PC-3 (cell line): ENCODE measurements at places on chromosomes 11 and 22.

DNA sequence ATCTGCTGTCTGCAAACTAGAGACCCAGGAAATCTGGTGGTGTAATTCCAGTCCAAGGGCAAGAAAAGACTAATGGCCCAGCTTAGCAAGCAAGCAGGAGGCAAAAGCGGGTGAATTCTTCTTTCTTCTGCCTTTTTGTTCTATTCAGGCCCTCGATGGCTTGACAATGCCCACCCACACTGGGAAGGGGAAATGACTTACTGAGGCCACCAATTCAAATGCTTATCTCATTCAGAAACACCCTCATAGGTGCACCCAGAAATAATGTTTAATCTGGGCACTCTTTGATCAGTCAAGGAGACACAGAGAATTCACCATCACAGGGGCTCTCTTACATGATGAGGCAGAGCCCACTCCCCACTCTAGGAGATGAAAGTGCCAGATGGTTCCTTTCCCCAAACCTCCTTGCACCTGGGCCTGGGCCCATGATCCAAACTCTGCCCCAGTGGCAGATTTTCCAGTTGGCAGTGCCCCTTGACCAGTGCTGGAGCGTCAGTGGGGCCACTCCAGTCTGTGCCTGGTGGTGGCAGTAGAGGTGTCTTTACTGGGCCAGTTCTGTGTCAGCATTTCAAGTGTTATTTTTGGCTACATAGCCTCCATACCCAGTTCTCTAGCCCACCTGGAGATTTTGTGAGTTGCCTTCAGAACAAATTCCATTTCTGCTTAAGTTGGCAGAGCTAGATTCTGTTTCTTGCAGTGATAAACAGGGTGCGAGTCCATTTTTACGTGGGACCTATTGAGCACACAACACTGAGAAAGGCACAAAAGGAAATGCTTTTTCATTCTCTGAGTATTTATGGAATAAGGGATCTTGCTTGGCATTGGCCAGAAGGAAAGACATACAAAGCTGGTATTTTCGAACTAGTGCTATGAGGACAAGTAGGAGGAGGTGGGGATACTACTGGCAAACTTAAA, 7.5 kb downstream of the ELMOD1 start:
- H3K4me1 ChIP-seq: no peaks in the 10 kb centered on the region
- no peaks in the 10 kb centered on the region for H3K36me3 ChIP-seq
- no peak overlapping the region for H3K27ac ChIP-seq

GRCh38 chr22:36164621-36165020, 4.1 kb upstream of the APOL3 start:
- no peaks in the 10 kb centered on the region for H3K4me1 ChIP-seq
- no peak for DNase-seq
- no peak overlapping the region for H3K27ac ChIP-seq
- H3K36me3 ChIP-seq: no peaks in the 10 kb centered on the region

DNA sequence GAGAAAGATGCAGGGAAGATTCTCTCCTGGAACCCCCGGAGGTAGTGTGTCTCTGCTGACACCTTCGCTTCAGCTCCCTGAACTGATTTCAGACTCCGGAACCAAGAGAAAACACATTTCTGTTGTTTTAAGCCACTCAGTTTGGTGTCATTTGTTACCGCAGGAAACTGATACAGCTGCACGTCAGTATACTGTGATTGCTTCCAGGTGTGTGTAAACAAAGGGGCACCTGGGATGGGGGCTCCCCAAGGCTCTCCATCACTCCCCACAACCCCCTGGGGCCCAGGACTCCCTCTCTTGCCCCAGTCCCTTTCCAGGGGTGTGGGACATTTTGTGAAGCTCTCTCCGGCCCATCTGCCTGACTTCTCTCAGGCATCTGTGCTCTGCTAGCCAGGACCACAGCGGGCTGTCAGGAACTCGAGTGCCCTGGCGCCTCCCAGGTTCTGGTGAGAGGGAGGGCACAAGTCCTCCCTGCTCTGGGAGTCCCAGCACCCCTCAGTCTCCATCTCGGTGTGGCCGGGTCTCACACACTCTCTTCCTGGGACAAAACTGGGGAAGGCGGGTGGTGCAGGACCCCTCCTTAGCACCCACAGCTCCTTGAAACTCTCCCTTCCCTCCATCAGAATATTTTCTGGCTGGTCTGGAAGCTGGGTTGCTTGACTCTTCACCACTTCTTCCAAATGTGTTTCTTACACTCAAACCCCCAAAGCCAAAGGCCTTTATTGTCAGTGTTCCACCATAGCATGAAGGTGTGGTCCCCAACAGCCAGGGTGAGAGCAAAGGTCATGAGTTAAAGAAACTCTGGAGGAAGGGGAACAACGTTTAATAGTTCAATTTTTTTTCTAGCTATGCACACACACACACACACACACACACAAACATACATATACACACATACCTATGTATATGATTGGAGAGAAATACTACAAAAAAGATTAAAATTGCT, 35.0 kb upstream of the TSKU start:
- DNase-seq: no peak
- no peaks in the 10 kb centered on the region for H3K4me1 ChIP-seq
- no peaks in the 10 kb centered on the region for H3K27me3 ChIP-seq
- H3K36me3 ChIP-seq: no peaks in the 10 kb centered on the region
- H3K4me3 ChIP-seq: no peak overlapping the region
- no peak overlapping the region for H3K27ac ChIP-seq

DNA sequence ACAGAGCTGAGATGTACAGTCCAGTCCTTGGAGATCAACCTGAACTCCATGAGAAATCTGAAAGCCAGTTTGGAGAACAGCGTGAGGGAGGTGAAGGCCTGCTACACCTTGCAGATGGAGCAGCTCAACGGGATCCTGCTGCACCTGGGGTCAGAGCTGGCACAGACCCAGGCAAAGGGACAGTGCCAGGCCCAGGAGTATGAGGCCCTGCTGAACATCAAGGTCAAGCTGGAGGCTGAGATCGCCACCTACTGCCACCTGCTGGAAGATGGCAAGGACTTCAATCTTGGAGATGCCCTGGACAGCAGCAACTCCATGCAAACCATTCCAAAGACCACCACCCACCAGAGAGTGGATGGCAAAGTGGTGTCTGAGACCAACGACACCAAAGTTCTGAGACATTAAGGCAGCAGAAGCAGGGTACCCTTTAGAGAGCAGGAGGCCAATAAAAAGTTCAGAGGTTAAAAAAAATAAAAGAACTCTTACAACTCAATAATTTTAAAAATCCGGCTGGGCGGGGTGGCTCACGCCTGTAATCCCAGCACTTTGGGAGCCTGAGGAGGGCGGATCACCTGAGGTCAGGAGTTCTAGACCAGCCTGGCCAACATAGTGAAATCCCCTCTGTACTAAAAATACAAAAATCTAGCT, 69.9 kb upstream of the RTL6 start:
- no peak overlapping the region for H3K4me3 ChIP-seq
- no peaks in the 10 kb centered on the region for H3K4me1 ChIP-seq
- no peaks in the 10 kb centered on the region for H3K27me3 ChIP-seq
- H3K36me3 ChIP-seq: no peaks in the 10 kb centered on the region
- peak; percentile 36 for DNase-seq

DNA sequence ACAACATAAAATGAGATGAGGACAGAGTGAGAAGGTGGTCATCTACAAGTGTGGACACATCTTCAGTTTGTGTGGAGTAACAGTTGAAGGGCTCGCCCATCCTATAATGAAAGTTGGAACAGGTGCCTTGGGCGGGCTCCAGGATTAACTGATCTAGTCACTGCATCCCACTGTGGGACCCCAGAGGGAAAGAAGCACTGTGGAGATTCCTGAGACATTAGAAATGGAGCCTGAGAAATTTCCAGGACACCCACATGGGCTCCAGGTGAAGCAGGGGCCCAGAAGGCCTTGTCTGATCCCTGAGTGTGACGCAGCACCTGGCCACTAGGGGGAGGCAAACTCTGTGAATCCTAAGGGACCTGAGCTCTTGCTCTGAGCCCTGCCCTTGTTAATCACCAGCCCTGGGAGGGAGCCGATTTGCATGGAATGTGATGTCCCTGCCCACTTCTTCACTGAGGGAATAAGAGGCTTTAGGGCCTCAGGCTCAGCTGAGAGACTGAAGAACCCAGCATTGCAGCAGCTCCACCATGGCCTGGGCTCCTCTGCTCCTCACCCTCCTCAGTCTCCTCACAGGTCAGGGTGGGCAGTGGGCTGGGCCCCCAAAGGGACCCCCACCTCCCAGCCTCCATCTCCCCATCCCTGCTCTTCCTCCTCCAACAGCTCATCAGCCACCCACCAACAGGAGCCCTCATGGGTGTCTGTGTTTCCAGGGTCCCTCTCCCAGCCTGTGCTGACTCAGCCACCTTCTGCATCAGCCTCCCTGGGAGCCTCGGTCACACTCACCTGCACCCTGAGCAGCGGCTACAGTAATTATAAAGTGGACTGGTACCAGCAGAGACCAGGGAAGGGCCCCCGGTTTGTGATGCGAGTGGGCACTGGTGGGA, 98.4 kb downstream of the VPREB1 start:
- no peak overlapping the region for H3K4me3 ChIP-seq
- no peaks in the 10 kb centered on the region for H3K36me3 ChIP-seq
- H3K4me1 ChIP-seq: no peaks in the 10 kb centered on the region
- H3K27ac ChIP-seq: no peak overlapping the region

DNA sequence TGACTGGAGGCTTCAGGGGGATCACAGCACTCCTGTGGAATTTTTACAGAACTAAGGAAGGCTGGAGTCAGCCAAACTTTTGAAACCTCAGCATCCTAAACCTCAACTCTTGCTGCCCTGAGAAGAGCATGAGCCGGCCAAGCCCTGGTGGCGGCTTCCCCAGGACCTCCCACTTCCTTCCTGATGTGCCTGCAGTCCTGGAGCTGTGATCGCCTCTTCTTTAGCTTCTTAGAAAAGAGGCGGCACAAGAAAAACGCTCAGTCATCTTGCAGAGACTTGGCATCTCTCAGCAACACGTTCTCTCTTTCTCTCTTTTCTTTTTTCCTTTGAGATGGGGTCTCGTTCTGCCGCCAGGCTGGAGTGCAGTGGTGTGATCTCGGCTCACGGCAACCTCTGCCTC, 40.4 kb upstream of the AMPD3 start:
- H3K36me3 ChIP-seq: no peaks in the 10 kb centered on the region
- no peak overlapping the region for H3K27ac ChIP-seq
- no peaks in the 10 kb centered on the region for H3K27me3 ChIP-seq
- H3K4me1 ChIP-seq: 0 out of 2 replicates have a peak, but pooled peaks cover 6% of the 10 kb centered on the region
- H3K4me3 ChIP-seq: no peak overlapping the region

DNA sequence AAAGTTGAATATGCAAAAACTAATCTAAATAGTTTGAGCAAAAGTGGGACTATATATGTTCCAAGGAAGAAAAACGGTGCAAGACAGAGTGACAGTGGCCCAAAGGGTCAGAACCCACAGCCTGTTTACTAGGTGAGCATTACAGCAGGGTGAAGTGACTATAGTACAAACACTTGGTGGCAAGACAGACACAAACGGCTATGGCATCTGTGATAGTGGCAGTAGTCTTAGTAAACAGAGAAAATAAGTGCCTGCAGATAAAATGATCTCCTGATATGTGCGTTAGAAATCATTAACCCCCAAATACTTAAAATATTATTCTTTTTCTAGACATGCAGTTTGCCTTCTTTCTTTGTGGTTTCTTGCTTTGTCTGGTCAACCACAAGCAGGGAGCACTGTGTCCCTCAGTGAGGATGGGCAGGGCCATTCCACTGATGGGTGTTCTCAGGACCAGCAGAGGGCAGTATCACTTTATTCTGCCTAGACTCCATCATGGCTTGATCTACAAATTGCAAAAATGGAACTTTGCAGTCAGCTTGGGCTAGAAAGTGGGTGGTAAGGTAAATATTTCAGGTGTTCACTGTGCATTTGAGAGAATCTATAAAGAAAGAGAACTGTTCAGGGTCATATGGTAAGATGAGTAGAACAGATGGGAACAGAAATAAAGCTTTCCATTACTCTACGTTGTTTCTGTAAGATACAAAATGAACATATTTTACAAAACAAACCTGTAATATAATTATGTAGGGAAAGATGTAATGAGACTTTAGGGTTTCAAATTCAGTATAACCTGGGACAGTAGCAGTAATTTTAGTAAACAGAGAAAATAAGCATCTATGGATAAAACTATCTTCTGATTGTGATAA, 198.2 kb downstream of the SWAP70 start:
- H3K27me3 ChIP-seq: no peaks in the 10 kb centered on the region
- peak; percentile 83 for DNase-seq
- no peak overlapping the region for H3K4me3 ChIP-seq
- H3K36me3 ChIP-seq: no peaks in the 10 kb centered on the region
- H3K27ac ChIP-seq: no peak overlapping the region

DNA sequence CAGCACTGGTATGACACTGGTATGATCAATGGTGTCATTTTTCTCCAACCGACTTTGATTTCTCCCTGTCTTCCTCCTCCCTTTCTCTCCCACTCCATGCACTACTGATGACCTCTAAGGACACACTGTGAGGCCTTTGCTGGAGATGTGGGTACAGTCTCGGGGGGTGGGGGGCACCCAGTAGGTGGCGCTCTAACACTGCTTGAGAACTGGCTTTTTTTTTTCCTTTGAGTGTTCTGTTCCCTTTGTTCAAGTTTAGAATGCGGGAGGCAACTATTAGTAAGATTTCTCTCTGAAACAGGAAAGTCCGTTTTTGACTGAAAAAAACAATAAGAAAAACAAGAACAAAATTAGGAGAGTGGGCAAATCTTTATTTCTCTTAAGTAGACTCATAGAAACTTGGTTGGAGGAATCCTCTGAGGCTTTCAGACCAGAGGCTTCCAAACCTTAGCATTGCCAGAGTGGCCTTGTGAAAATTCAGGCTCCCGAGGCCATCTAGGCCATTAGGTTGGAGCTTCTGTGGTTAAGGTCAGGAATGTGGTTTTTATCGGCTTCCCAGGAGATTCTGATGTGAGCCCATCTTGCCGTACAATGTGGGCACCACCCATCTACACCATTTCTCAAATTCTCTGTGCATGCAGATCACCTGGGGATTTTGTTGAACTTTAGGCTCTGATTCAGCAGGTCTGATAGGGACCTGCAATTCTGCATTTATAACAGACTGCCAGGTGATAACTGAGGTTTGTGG, 43.2 kb downstream of the PANX1 start:
- H3K27me3 ChIP-seq: no peaks in the 10 kb centered on the region
- H3K4me1 ChIP-seq: no peaks in the 10 kb centered on the region
- no peaks in the 10 kb centered on the region; the same call in 1 of the 2 replicates for H3K36me3 ChIP-seq
- H3K27ac ChIP-seq: no peak overlapping the region
- DNase-seq: peak; percentile 60

DNA sequence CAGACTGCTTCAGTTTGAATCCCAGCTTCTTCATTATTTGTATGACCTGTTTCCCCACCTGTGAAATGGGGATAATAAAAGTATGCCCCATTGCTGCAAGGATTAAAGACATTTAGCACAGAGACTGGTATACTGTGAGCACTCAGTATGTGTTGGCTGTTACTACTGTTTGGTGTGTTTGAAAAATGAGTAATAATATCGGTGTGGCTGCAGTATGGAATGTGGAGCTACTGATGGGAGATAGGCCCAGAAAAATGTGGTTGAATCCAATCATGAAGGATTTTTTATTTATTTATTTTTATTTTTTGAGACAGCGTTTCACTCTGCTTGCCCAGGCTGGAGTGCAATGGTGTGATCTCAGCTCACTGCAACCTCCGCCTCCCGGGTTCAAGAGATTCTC, 9.1 kb upstream of the C1QTNF4 start:
- H3K4me1 ChIP-seq: no peaks in the 10 kb centered on the region
- H3K27ac ChIP-seq: no peak overlapping the region
- no peaks in the 10 kb centered on the region for H3K27me3 ChIP-seq
- DNase-seq: peak; percentile 19

GRCh38 chr11:88066090-88066489, 109.2 kb downstream of the RAB38 start:
- no peaks in the 10 kb centered on the region for H3K27me3 ChIP-seq
- no peak for DNase-seq
- H3K4me1 ChIP-seq: no peaks in the 10 kb centered on the region
- no peak overlapping the region for H3K4me3 ChIP-seq
- H3K27ac ChIP-seq: no peak overlapping the region
